Stimulated activated CD4-positive, alpha-beta T cell treated with anti-CD3 and anti-CD28 coated beads, Interleukin-4, amount 100 ng/mL, for 4 hours (primary cell): ENCODE measurements at places on chromosomes 1 and 21.

DNA sequence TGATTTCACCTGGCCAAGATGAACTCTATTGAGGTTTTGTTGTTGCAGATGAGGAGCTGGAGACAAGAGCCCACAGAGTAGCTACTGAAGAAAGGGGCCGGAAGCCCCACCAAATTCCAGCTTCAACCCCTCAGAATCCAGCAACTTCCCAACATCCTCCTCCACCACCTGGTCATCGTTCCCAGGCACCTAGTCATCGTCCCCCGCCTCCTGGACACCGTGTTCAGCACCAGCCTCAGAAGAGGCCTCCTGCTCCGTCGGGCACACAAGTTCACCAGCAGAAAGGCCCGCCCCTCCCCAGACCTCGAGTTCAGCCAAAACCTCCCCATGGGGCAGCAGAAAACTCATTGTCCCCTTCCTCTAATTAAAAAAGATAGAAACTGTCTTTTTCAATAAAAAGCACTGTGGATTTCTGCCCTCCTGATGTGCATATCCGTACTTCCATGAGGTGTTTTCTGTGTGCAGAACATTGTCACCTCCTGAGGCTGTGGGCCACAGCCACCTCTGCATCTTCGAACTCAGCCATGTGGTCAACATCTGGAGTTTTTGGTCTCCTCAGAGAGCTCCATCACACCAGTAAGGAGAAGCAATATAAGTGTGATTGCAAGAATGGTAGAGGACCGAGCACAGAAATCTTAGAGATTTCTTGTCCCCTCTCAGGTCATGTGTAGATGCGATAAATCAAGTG lies 14.3 kb downstream of the CD2 start:
- DNase-seq: no peak

DNA sequence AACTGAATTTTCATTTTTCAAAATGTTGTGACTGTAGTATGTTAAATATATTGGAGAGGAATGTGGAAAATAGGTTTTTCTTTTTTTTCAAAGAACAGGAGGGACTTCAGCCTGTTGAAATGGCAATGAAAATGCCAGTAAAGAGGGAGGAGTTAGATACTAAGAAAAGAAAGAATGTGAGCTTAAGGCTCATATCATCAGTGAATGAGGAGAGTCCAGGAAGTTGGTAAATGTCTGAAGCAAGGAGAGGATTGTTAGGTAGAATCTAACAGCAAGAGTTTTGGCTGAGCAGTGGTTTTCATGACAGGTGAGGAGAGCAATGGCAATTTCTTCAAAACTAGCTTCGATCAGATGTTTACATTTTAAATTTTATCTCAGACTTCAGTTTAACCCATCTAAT lies 43.0 kb downstream of the PLA2G4A start:
- DNase-seq: no peak

DNA sequence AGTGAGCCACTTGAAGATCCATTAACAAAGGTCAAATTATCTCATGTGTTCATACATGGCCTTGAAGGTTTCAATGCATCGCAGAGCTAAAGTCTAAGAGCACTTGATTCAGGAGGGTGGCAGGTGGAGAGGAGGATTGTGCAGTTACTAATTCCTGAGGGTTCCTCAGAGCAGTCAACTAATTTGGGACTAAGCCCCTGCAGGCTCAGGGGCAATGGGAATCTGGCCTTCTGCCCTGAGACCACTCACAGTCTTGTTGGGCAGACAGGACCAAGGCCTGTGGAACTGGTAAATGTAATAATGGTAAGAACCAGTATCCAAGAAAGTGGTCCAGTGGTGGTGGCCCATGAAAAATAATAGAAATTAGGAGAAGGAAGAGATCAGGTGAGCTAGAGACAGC lies 127.4 kb upstream of the HMGB4 start:
- no peak for DNase-seq

GRCh38 chr21:37562920-37563640 lies 196.5 kb downstream of the DYRK1A start:
- no peak for DNase-seq
